Mucosa of gallbladder (tissue), 1 donor: ENCODE measurements at places on chromosomes 2 and 18.
A peak's percentile ranks its signal among the peaks of the same experiment; 100 is the strongest.

DNA sequence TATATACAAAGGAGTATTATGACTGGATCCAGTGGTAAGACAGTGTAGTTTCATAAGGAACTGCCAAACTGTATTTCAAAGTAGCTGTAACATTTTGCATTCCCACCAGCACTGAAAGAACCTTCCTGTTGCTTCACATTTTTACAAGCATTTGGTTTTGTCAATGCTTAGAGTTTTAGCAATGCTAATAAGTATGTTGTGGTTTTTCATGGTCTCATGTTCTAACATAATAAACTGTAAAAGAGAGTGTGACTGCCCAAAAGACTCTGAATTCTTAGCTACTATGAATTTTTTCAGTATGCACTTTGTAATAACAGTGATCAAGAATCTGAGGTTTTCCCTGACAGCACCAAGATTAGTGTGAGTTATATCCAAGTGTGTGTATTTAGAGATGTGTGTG, 604.2 kb downstream of the XIRP2 start:
- DNase-seq = no peak

GRCh38 chr18:9204659-9205058, 68.1 kb downstream of the ANKRD12 start:
- no peak for DNase-seq

DNA sequence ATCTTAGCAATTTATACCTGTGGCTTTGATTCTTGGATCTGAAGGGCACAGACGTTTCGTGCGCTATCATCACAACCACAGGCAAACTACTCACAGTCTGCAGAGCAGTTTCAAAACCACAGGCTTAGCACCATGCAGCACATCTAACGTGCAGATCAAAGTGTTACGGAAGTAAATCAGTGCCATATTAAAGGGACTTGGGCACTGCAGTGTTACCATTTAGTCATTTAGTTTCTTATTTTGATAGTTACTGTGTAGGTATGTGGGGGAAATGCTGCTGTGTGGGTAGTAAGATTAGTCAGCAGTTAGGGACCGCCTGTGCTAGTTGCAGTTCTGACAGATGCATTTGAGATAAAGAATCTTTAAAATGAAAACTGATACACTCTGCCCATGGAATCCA, 384.0 kb downstream of the NBAS start:
- no peak for DNase-seq

DNA sequence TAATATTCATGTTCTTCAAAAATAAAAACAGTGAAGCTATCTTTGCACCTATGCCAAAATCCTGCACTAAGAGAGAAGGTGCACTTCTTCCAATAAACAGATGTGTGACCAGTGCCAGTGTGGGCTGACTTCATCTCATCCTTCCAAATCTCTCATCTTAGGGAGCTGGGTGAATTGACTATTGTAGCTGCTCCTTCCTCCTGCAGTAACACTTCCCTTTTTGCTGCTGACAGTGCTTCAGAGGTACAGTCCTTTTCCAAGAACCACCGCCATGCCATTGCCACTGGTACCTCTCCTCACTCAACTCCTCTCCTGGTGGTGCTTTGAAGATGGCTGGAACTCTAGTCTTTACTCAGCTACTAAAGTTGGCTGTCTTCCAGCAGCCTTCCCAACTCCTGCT, 42.1 kb upstream of the ARHGAP25 start:
- no peak for DNase-seq

- DNase-seq = no peak
Measured at GRCh38 chr2:121502781-121503180, 27.9 kb upstream of the RNU4ATAC start.

DNA sequence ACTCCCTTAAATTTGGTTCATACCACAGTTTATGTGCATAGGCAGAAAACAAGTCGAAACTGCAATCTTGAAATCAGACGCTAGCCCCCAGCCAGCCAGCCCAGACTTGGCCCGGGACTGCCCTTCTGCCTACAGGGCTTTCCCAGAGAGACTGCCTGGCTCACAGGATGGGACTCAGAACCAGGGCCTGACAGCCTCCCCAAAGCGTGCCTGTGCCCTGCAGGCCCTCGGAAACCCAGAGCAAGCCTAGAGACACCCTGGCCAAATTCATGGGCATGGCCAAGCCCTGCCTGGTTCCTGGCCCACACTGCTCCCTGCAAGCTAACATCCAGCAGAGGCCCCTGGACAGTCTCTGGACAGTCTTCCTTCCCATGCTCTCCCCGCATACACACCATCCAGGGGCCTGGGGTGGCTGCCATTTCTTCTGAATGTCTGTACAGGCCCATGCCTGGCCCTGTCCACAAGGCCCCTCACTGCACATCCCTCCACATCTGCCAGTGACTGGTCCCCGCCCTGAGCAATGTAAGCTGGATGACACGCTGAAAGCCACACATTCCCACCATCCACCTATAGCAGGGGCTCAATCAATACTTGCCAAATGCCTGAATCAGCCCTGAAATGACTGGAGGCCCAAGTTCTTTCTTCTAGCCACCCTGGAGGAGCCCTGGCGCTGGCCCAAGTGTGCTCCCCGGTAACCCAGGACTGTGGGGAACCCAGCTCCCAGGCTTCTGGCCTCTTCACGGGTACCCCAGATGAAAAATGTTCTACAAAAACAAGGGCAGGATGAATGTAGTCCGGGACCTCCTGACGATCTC, 73.1 kb downstream of the HDAC4 start:
- DNase-seq = no peak

DNA sequence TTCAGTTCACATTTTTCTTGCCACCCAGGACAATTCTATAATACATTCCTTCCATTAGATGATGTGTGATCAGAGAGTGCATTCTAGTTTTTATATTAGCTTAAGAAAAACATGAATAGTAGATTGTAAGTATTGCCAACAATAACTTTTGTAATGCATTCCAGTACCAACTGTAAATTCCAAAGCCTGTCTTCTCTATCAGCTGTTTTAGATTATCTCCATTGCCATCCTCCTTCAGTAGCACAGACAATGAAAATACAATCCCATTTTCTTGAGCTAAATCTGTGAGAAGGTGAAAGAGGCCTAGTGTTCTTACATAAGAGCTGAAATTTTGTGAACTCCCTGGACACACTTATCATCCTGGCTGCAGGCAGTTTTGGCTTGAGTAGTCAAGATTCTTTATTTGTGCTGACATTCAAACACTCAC, 103.9 kb downstream of the CCBE1 start:
- DNase-seq = no peak

GRCh38 chr2:20985062-20985461, 58.8 kb downstream of the APOB start:
- DNase-seq = no peak

- peak; percentile 34 for DNase-seq
Measured at GRCh38 chr18:67386032-67386431, 130.5 kb downstream of the DSEL start.

- DNase-seq = no peak
Measured at GRCh38 chr2:240213476-240214421, 73.3 kb upstream of the OTOS start.

GRCh38 chr2:72803151-72803550, 22.7 kb downstream of the EXOC6B start:
- no peak for DNase-seq

- no peak for DNase-seq
Measured at GRCh38 chr18:11657152-11657551, 31.9 kb upstream of the GNAL start.

DNA sequence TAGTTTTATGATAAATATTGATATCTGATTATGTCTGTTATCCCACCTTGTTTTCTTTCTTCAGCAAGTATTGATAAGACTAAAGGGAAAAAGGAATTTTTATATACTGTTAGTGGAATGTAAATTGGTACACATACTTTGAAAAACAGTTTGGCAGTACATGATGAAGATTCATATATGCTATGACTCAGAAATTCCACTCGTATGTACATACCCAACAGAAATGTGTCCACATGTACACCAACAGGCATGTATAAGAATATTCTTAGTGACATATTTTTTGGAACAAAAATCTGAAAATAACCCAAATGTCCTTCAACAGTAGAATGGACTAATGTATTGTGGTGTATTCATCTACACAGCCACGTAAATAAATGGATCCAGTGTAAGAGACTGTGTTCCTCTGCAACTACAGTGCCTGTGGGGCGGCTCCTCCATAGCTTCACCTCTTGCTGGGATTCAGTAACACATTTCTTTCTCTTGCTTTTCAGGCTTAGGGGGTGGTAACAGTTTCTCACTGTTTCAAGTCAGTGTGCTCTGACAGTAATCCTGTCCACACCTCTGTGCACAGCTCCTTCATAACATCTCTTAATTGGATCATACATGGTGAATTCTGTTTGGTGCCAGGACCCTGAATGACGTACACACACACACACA, 35.5 kb upstream of the ALMS1 start:
- DNase-seq = no peak

DNA sequence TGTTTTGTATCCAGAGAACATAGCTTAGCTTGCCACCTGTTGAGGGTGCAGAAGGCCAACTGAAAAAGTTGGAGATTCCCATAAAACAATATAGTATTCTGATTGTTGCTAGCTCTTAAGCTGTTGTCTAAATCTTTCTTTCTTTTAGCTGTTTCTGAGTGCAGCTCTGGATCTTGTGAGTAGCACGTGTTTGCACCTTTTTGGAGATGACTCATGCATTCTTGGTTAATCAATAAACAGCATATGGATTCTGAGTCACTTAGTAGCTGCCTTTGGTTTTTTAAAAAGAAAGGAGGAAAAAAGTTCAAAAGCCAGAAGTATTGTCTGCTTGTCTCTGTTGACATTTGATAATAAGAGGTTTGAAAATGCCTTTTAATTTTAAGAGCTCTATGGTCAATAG, 483.0 kb upstream of the FSIP2 start:
- peak; percentile 16 for DNase-seq

GRCh38 chr2:141711627-141712026, 419.2 kb downstream of the LRP1B start:
- no peak for DNase-seq

DNA sequence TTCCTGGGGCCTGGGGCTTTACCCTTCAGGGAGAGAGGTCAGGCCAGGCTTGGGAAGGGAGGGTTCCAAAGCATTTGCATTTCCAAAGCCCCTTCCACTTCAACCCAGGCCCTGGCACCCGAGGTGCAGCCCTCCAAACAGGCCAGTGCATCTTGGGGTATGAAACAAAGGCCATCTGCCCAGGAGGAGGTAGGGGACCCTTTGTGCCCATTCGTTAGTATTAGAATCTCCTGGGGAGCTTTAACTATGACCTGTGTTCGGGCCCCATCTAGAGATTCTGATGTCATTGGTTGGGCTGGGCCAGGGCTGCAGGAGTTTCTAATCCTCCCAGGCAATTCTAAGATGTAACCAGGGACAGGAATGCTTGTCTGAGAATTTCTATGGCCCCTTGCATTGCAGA, 73.6 kb downstream of the CIB4 start:
- DNase-seq = no peak

- DNase-seq = no peak
Measured at GRCh38 chr2:232203936-232204335, 174.6 kb upstream of the ALPP start.

DNA sequence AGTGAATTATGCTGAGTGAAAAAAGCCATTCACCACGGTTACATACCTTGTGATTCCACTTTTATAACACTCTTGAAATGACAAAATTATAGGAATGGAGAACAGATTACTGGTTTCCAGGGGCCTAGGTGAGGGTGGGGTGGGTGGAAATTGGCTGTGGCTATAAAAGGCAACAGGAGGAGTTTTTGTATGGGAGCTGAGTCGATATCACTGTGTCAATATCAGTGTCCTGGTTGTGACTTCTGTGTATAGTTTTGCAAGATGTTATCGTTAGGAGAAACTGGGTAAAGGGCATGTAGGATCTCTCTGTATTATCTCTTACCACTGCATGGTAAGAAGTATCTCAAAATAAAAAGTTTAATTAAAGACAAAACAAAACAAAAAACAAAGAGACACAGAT, 84.3 kb downstream of the EDAR start:
- no peak for DNase-seq

- DNase-seq = no peak
Measured at GRCh38 chr2:183935005-183935404, 663.3 kb upstream of the ZNF804A start.

DNA sequence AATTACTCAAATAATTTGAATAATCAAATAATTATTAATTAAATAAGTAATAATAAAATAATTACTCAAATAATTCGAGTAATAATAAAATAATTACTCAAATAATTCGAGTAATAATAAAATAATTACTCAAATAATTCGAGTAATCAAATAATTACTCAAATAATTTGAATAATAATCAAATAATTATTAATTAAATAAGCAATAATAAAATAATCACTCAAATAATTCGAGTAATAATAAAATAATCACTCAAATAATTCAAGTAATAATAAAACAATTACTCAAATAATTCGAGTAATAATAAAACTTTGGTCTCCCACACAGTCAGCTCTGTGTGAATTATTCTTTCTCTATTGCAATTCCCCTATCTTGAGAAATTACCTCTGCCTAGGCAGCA, 30.0 kb upstream of the LINC00305 start:
- no peak for DNase-seq

- DNase-seq = no peak
Measured at GRCh38 chr2:222595581-222595980, 60.3 kb downstream of the FARSB start.

- DNase-seq = no peak
Measured at GRCh38 chr18:22267225-22267624, 97.8 kb downstream of the GATA6 start.

- no peak for DNase-seq
Measured at GRCh38 chr2:176833671-176834070, 378.9 kb upstream of the HNRNPA3 start.

DNA sequence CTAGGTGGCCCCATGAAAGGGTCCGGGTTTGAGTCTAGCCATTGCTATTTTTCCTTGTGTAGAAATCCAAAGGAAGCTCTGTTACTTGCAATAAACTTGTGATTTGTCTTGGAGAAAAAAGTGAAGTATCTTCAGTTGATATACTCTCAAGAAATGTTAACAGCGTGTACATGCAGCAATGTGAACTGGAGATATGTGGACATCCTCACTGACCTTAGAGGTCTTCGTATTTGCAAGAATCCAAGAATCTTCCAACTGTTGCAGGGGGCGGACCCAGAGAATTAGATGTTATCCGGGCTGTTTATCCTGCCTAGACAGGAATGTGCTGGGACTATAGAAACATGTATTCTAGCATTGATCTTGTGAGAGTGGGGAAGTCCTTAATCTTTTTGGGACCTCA, 187.6 kb downstream of the KCNS3 start:
- DNase-seq = no peak

DNA sequence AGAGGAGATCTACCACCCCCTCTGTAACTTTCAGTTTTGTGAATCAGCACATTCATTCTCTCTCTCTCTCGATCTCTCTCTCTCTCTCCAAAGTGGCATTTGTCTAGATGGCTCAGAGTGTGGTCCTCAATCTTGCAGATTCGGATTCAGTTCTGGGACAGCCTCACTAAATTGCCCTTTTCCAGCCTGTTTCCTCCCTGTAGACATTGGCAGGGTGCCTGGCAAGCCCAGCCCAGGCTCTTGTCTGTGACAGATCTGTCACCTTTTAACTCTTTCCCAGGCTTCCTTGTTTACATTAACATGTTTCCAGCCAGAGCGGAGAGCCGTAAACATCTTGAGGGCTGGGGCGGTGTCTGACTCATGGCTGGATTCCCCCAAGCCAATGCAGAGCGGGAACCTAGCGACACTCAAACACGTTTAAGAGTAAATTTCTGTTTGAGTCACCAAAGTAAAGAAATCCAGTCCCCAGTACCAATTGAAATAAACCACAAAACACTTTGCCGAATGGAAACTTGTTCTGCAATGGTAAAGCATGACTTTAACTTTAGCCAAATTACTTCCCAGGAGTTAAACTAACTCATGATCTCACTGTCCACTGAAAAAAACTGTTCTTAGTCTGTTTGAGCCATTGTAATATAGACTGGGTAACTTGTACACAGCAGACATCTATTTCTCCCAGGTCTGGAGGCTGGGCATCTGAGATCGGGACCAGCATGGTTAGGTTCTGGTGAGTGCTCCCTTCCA, 6.6 kb upstream of the CYP27C1 start:
- peak; percentile 61 for DNase-seq
